ENCODE measurements at places on chromosomes 3 and 15. TPM values are rescaled to one million over a fixed set of nuclear protein-coding genes. Genes with fewer than 3 reads are reported as not detected.
A peak's percentile ranks its signal among the peaks of the same experiment; 100 is the strongest.

- DNase-seq, result no peak
Measured at GRCh38 chr15:88609344-88610090, 11.6 kb upstream of the AEN start.

- peak; percentile 19 for DNase-seq
Measured at GRCh38 chr3:72274493-72275330, 489.8 kb upstream of the PROK2 start.

Gene TGFBR2
- total RNA-seq, result 19.8 TPM

Gene CCDC54
- not detected for total RNA-seq

Gene STAB1
- 0.07 TPM for total RNA-seq

Gene CPNE9
- total RNA-seq, result not detected

- no peak for DNase-seq
Measured at GRCh38 chr3:41033956-41034519, 165.3 kb upstream of the CTNNB1 start.

Gene SUCLG2
- 36.3 TPM for total RNA-seq

- no peak for DNase-seq
Measured at GRCh38 chr3:174776123-174776522, 83.0 kb upstream of the NAALADL2 start.

DNA sequence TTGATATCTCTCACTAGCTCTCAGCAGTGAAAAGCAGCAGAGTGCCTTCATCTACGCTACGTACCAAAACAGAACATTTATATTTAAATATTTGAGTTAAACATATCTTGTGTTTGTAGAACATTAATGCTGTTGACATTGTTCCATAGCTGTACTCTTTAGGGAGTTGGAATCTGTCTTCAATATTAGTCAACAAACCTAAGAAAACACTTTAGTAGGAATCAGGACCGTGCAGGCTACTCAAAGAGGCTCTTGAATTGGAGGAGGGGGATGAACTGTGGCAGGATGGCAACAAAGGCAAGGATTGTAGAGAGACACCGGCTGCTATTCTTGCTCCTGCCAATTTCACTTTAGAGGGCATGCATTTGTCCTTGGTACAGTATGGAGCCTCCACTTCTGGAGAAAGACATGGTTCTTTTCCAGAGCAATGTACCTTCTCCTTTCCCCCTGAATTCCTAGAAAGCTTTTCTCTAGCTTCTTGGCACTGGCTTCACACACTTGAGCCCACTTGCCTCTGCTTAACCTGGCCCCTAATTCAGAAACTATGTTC, 265.9 kb downstream of the CD47 start:
- DNase-seq, result no peak

GRCh38 chr3:127222664-127223063, 29.7 kb downstream of the PRR23E start:
- no peak for DNase-seq

GRCh38 chr15:25182736-25183445, 228.1 kb downstream of the SNRPN start:
- no peak for DNase-seq

- DNase-seq, result no peak
Measured at GRCh38 chr3:159632851-159633250, 355.8 kb upstream of the IL12A start.

Gene RBM5
- total RNA-seq, result 139 TPM

Gene MNS1
- 0.14 TPM for total RNA-seq

DNA sequence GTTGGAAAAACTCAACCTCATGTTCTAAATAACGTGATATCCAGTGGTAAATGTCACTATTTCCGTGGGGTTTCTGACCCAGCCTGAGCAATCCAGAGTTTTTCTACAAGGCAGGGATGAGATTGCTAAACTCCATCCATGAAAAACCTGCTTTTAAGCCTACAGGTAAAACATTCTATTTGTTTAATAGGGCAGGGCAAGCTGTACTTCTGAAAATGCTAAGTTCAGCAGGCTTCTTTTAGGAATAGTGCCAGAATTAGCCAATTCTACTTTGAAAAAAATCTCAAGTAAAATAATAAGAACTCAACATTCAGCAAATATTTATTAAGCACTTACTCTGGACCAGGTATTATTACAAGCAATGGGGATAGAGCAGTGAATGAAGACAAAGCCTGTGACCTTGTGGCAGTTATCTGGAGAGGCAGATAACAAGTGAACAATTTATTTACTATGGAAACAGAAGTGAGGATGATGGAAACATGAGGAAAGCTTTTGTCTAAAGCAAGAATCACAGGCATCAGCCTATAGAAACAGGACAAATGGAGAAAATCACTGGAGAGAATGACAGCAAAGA, 13.3 kb downstream of the RPSA start:
- DNase-seq, result no peak

DNA sequence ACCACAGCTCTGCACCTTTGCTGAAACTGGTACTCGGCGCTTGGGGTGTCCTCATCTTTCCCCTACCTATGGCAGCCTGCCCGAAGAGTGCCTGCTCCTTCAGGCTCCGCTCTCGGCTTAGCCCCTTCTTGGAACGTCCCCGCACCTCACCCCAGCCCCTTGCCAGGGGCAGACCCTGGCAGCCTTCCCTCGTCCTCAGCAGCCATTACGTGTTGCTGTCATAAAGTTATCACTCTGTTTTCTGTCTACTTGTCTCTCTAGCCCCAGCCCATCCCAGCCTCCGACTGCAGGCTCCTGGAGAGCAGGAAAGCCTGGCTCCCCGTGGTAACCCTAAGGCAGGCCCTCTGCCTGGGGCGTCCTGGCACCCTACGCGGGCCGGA, 5.1 kb upstream of the BAHD1 start:
- no peak for DNase-seq

Gene SEMA3F
- total RNA-seq, result 0.21 TPM

GRCh38 chr3:133535971-133536881, 37.3 kb upstream of the CDV3 start:
- DNase-seq, result no peak

Gene POPDC2
- total RNA-seq, result 0.94 TPM

- no peak for DNase-seq
Measured at GRCh38 chr3:169215461-169216352, 447.8 kb downstream of the MECOM start.

GRCh38 chr3:61032991-61033390, 218.3 kb downstream of the FHIT start:
- no peak for DNase-seq

- DNase-seq, result no peak
Measured at GRCh38 chr3:46236294-46237054, 5.8 kb upstream of the CCR3 start.

DNA sequence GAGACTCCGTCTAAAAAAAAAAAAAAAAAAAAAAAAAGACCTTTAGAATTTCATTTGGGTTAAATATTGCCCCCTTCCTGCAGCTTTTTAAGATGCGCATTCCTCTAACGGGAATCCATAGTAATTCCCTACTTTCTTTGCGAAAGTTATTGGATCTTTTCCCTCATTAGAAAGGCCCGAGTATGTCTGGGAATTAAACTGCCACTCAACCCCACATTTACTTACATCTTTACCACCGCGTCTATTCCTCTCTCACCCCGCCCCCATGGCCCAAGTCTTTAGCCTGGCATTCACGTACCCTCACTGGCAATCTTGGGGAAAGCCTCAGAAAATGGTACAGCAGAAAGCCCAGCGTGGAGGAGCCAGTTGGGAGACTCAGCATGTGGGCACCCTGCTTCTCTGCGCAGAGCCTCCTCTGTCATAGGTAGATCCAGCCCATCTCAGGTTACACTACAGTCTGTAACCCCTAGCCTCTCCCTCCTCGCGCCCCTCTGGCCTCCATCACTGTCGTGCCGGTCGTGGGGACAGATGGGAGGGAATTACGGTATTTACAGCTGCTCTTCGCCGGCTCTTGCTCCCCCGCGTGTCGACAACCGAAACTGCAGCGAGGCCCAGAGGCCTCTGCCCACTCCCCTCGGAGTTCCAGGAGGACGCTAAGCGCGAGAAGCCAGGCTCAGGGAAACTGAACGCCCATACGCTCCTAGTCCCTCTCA, 6.4 kb upstream of the ANKDD1A start:
- DNase-seq, result peak; percentile 72

Gene FRMD4B
- 78.0 TPM for total RNA-seq

Gene DZIP1L
- total RNA-seq, result 0.16 TPM

- DNase-seq, result peak; percentile 9
Measured at GRCh38 chr3:43894176-43895049, 203.7 kb downstream of the ABHD5 start.

Gene NUP210
- 143 TPM for total RNA-seq

DNA sequence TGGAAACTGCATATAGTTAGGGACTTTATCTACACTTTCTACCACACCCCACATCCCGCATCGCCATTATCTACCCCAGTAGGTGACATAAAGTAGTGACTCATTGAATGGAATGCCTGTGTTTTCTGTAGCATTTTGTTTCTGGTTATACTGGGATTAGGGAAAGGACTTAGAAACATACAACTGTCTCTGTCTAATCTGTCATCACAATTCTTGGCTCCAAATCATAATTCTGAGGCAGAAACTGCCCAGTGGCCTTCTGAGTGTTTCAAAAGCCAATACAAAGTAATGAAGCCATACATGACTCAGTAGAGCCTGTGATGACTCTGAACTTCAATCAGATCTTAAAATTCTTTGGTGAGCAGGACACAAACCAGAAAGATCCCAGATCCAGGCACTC, 115.7 kb upstream of the CHRM5 start:
- DNase-seq, result no peak

Gene TNFAIP8L3
- total RNA-seq, result 1.8 TPM

Gene PLA2G4E
- not detected for total RNA-seq

DNA sequence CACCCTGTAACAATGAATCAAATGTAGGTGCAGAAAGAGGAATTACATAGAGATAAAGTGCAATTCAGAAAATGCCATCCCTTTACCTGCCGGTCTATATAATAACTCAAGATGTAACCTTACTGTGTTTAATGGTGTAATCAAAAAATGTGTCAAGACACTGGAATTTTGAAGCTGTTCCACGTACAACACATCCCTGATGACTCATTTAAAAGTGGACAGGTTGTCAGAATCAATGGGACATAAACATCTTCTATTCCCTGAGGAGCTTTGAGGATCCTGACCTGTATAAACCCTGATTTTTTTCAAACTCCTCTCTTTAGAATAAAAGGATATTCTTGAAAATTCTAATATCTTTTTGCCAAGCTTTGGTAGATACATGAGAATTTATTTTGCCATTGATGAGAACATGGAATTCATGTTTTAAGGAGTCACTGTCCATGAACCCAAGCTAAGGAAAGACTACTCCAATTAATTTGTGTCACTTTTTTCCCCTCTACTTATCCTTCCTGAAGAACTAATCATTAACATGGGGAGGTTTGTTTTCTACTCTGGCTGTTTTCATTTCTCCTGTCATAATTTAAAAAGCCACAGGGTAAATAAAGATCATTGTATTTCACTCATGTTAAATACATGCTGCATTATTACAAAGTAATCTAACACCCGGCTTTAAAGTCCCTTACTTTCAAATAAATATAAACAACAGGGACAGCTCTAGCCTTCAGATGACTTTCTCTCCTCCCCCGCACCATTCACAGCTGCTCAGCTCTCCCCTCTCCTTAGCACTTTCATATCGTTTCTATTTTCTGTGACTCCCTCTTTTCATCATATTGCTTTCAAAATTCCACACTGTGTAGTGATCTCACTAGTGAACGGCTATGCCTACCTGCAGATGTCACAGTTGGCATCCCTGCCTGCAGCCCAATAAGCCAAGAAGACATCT, 138.3 kb downstream of the TAFA4 start:
- no peak for DNase-seq

Gene FBLN2
- total RNA-seq, result not detected

DNA sequence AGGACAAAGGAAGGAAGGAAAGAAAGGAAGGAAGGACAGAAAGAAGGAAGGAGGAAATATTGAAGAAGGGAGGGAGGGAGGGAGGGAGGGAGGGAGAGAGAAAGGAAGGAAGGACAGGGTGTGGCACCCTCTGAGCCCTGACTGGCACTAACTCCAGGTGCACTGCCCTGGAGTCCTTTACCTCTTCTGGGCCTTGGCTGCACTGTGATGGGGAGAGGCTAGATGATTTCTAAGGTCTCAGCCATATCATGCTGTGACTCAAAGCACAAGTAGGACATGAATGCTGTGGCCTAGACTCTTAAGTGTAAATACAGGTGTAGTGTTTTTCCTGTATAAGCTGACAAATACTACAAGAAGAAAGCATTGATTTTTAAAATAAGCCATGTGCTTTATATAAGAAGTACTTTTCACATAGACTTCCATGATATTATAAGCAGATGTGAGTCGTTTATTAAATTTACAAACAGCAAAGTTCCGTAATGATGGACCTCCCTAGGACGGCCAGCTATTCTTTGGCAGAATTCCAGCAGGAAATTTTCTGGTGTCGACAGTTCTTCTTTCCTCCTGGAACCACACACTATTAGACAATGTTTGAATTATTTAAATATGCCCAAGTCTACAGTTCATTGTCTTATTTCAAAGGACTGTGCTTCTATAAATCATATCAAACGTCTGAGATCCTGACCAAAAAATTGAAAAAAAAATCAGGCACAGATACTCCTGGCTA, 213.8 kb upstream of the C2CD4B start:
- DNase-seq, result no peak

- DNase-seq, result no peak
Measured at GRCh38 chr3:149658744-149659497, 1.1 kb upstream of the WWTR1 start.

Gene MST1R
- 1.2 TPM for total RNA-seq

GRCh38 chr3:52174896-52175295, 20.7 kb upstream of the POC1A start:
- DNase-seq, result no peak

DNA sequence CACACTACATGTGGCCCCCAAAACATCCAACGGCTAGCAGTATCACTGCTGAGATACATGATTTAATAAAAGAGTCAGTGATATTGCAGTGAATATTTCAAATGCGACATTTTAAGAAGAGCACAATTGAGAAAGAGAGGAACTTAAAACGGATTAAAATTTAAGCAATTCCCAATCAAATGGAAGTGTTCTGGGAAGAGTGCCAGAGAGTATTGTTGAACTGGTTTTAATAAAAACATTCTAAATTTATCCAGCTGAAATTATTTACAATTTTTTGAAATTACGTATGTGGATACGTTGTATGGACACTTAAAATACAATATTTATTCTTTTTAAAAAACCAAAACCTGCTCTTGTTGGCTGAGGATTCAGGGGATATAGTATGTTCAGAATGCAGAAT, 117.7 kb downstream of the C3orf38 start:
- no peak for DNase-seq

DNA sequence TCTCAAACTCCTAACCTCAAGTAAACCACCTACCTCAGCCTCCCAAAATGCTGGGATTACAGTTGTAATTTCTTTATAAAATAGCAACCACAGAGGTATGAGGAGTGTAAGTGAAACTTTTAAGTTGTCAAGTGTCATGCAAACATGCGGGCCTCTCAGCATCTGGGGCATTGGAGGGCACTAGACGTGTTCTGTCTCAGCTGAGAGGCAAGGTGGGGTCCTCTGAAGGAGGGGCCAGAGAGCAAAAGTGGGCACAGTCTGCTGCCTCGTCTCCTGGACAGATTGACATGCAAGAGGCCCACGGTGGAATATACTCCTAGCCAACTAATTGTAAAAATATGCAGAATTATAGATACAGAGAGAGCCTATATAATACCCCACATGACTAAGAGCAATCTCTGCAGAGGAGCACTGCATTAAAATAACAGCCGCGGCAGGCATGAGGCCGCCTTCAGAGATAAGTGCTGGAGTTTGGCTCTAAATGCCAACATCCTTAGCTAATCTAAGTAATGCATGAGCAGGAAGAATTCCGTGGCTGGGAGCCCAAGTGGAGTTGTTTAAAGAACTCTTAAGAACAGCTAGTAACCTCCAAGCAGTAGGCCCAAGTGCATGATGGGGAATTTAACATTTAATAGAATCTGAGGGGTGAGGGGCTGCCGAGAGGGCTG, 87.8 kb upstream of the RNU6-1 start:
- no peak for DNase-seq

GRCh38 chr3:14347110-14347509, 55.3 kb upstream of the SLC6A6 start:
- no peak for DNase-seq

- DNase-seq, result peak; percentile 53
Measured at GRCh38 chr15:50182219-50183013, 420 bp downstream of the SLC27A2 start.

Data from activated T-helper 2 cell treated with anti-CD3 and anti-CD28 coated beads, Interferon-gamma antibody, Interleukin-2, Interleukin-4, amounts not matched to agents 10 μg/mL and 5 μg/mL and 100 μg/mL, durations not matched to agents 14 hours and 24 hours and 36 hours (primary cell).